NCI-H510A treated with DMSO at 0.1 percent for 48 hours (cell line): ENCODE measurements at places on chromosomes 11 and 22.
A peak's percentile ranks its signal among the peaks of the same experiment; 100 is the strongest.

- no peak for DNase-seq
These were observed 193 bp upstream of the MALAT1 start for GRCh38 chr11:65498727-65498976.

GRCh38 chr11:59802639-59803176 lies 7.9 kb downstream of the MRPL16 start:
- DNase-seq = peak; percentile 29

GRCh38 chr22:32411402-32411801 lies 645 bp downstream of the RTCB start:
- no peak for DNase-seq

GRCh38 chr11:12993626-12994025 lies 15.5 kb upstream of the RASSF10 start:
- DNase-seq = no peak

DNA sequence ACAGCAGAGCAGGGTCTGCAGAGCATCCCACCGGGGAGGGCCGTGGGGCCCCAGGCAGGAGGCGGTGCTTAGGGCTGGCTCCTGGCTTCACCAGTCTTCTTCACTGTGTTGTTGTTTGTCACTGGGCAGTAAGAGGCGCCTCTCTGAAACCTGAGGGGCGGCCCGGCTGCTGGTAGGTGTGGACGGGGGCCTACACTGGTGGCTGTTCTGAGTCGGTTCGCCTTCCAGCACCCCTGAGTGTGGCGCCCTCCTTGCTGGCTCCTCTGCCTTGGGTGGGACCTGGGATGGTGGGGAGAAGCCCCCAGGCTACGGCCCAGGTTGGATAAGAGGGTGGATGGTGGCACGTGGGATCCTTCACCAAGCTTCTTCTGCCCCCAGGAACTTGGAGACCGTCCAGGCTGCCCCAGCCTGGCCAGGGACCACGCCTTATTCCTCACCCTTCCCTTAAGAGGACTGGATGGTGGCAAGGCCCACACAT lies 10.4 kb upstream of the GRAMD4 start:
- no peak for DNase-seq

DNA sequence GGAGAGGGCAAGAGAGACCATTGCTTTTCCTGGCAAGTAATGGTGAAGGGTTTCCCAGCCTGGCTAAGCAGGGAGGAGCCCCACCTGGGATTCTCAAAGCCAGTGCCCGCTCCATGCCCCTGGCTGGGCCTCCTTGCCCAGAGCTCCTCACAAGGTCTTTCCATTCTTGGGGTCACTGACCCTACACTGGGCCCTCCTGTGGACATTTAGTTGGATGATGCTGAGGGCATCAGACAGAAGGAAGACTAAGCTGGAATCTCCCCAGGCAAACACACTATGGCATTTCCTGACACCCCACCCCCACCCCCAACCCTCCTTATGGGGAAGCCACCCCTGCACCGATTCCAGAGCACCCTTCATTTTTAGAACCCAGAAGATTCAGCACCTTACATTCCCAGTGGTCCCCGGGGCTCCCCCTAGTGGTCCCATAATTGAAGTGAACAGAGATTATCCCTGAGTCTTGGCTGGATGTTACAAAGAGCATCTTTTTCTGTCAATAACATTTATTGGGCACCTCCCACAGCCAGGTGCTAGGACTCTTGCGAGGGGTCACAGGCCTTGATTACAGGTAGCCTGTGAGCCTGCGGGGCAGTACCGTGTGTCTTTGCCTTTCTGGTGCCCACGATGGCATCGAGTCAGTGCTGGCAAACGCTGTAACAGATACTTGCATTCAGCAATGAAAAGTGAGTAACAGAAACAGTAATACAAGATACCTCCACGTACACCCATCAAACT lies 548.5 kb downstream of the BUD13 start:
- peak; percentile 40 for DNase-seq

GRCh38 chr11:98834776-98835175 lies 186.0 kb upstream of the CNTN5 start:
- no peak for DNase-seq

- DNase-seq = peak; percentile 94
These were observed 174.4 kb upstream of the NARS2 start for GRCh38 chr11:78748918-78749690.

DNA sequence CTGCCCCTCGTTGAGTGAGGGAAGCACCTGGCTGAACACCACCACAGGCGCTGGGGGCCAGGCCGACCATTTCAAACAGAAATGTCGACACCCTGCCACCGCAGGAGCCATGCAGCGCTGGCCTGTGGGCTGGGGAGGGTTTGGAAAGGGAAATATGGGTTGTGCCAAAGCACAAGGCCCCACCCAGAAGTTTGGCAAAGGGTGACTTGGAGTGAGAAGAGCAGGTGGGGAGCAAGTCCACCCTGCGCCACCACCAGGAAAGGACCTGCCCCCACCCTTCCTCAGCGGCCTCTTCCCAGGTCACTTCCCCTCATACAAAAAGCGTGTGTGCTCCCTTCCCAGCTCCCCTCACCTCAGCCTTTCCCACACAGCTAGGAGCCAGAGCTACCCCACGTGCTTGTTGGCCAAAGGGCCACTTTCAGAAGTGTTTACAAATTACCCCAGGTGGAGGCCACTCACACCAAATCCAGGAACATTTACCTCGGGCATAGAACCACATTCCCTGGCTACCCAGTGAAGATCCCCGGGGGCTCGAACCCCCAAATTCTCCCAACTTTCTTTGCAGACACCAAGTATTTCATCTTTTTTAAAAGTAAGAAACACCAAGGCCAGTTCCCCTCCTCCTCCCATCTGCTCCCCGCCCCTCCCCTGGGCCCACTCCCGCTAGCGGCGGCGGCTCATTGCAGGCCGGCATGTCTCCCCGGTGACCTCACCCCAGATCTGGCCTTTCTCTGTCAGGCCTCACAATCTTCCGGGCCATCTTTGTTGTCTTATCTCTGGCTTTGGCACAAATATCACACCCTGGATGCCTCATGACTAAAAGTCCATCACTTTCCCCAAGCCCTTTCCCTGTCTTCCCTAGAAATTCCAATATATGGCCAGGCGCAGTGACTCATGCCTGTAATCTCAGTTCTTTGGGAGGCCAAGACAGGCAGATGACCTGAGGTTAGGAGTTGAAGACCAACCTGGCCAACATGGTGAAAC lies 20.5 kb upstream of the SCGB1A1 start:
- no peak for DNase-seq

GRCh38 chr11:69275178-69275577 lies 18.8 kb upstream of the MYEOV start:
- DNase-seq = no peak

DNA sequence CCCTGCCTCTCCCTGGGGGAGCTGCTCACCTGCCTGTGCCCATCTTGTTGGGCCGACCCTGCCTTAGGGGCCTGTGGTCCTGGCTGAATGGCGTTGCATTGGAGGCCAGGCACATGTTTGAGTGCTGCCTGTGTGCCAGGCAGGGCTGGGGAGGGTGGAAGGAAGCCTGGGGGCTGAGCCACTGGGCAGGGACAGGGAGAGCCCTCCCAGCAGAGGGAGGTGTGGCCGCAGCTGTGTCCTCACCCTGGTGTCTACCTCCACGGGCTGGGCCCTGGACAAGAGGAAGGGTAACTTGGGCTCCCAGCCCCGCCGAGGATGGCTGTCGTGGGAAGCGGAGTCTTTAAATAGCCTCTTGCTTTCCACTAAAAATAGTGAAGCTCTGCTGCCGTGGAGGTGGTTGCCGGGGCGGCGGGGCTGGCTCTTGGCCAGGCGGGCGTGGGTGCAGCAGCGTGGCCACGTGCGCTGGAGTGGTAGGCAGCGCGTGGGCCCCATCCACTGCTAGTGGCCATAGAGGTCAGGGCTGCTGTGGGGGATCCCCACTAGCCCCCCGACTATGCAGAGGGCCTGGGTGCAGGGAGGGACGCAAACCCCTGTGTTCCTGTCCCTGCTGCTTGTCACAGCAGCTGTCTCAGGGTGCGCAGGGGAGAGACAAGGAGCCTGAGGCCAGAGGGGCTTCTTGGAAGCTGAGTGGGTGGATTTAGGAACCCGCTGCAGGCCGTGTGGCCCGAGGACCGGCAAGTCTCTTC lies 6.2 kb downstream of the ZDHHC8 start:
- DNase-seq = no peak
